ENCODE measurements at places on chromosomes 6 and 20.

GRCh38 chr20:3371754-3372153, 35.7 kb downstream of the DNAAF9 start:
- no peak for DNase-seq

DNA sequence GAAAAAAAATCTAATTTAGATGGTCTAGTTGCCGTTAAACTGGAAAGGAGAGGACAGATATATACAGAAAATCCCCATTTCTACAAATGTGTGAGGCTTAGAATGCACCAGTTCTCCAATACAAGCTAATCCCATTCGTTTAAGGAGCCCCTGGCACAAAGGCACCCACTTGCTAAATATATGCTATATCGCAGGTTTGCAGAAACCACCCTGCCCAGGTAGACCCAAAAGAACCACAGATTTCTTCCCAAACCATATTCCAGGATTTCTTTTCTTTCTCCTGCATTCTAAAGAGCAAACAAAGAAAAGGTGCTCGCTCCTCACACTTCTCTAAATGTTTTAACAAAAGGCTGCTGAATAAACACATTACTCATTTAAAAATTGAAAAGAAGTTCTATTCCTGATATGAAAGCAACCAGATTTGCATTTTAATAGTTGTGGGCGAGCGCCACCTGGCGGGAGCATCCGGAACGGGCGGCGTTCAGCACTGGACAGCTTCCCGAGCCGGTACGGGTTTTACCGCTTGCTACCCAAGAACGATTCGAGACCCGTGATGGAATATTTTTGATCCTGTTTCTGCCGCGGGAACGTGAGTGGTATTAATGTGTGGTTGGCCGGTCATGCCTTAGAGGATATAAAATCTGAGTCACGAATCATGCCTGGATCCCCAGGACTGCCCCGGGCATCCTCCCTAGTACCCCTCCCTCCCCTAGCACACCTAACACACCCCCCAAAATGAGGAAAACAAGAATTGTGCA, 2.1 kb downstream of the PTPRT start:
- DNase-seq, result no peak

GRCh38 chr6:10485406-10485805, 35.7 kb upstream of the GCNT2 start:
- DNase-seq, result no peak

- no peak for DNase-seq
Measured at GRCh38 chr20:22268675-22269074, 315.7 kb downstream of the FOXA2 start.

GRCh38 chr6:126720304-126720703, 380.4 kb downstream of the CENPW start:
- no peak for DNase-seq

Measured in stimulated activated CD8-positive, alpha-beta memory T cell treated with anti-CD3 and anti-CD28 coated beads, Interleukin-15, amount 100 ng/mL, for 4 hours (primary cell).